ENCODE measurements at places on chromosomes 1 and 21.

- DNase-seq = no peak
Measured at GRCh38 chr1:9643351-9644256, 7.9 kb upstream of the PIK3CD start.

DNA sequence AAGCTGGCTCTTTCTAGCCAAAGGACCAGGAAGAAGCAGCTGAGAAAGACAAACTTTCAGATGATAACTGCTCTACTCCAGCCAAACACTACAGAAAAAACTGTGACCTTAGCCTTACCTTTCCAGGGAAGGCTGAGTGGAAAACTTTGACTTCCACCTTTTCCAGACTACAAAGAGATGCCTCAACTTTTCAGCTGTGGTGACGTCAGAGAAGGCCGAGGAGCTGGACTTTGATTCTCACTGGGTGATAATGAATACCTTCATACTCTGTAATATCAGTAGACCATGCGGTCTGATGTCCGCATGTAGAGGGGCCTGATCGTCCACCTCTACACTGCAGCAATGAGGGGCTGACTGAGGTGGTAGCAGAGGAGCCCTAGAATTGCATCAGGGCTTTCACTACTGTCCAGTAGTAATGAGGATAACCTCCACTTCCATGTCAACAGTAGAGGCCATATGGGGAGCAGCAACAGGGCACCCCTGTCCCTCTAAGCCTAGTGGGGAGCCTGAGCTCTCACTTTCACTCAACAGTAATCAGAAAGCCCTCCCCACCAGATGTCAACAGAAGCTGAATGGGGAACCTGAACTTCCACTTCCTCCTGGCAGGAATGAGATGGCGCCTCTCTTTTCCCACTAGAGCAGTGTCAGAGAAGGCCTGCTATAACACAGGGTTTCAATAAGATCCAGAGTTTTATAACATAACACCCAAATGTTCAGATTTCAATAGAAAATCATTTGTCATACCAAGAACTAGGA lies 28.4 kb upstream of the PADI1 start:
- DNase-seq = no peak

- peak; percentile 31 for DNase-seq
Measured at GRCh38 chr1:118223426-118223825, 38.4 kb upstream of the SPAG17 start.

DNA sequence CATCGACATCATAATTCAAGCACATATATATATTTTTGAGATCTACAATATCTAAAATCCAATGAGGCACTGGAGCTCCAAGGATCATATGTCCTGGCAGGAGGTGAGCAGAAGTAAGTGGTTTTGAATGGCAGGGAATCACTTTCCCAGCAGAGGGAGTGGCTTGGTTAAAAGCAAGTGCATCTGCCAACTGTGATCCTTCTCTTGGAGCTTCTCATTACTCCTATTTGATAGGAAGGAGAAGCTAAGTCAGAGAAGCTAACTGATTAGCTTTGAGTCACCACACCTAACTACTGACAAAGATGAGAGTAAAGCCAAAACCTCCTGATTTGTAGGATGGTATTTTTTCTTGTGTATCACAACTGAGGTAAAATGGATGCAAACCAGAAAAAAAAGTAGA lies 55.0 kb downstream of the ALG14 start:
- no peak for DNase-seq
